ENCODE measurements at places on chromosomes 5 and 9.

- peak; percentile 1 for DNase-seq
Observed at GRCh38 chr9:82466616-82467260, 478.2 kb downstream of the SPATA31D1 start.

DNA sequence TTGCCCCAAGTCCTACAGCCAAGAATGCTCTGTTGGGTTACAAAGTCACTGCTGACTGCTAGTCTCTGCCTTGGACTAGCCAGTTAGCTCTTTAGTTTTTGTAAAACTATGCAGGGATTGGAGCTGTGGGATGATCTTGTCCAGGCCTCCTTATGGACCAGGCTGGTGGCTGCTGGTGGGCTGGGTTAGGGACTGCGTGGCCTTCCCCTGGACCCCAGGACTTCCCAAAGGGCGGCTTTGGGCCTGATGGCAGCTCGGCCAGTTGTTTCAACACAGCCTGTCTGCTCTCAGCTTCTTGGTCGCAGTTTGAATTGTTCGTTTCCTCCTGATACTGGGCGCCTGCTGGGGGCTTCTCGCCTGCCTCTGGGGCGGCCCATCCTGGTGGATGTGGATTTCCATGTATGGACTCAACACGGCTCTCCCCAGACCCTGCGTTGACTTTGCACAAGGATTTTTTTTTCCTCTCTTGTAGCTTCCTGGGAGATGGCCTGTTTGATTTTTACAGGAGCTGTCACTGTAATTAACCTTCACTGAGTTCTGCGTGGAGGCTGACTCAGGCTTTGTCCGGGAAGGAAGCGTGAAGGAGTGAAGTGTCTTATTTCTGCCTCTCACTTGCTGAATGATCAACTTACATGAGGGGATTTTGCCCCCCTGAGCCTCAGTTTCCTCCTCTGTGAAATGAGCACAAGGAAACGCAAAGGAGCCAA, 91.9 kb upstream of the NEURL1B start:
- DNase-seq = no peak

GRCh38 chr5:41721516-41721915, 148.7 kb downstream of the OXCT1 start:
- no peak for DNase-seq

- DNase-seq = no peak
Observed at GRCh38 chr9:137172901-137173795, 1.3 kb upstream of the TMEM210 start.

DNA sequence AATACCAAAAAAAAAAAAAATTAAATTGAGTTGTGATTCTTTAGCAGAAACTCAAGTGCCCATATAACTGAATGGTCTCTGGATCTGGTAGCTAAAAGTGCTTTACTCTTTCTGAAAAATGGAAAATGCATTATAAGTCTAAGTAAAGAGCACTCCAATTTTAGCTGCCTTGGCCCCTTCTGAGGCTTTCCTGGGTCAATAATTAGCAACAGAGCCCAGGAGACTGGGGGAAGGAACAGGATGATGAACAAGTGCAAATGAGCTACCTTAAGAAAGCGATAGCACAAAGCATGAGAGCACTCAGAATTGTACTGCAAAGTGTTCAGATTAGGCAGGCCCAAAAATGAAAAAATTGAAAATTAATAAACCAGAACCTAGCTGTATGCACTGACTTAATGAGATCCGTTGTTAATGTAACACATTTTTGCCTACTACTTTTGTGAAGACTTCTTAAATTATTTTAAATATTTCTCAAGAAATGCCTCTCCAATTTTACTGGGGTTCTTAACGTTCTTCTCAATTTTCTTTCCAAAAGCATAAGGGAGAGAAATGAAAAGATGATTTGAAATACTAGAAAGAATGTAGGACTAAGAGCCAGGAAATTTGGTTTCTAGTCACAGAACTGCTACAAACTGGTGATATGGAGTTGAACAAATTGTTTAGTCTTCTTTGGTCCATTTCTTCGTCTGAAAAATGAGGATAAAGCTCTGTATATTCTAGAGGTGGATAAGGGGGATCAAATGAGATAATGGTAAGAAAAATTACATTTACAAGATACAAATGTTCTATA, 566.1 kb downstream of the PDE4D start:
- DNase-seq = no peak

DNA sequence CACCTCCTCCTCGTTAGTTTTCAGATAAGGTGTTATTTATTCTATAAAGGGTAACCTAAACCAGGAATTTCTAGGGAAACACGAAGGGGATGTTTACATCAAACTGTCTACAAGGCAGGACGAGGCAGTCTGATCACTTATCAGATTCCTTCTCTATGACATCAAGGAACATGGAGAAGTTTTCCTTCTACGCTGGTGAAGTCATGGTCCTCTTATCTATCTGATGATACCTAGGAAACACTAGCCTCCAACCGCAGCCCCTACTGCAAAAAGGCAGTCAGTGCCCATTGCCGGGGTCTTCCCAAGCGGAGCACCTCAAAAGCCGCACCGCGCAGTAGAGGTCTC, 1.5 kb downstream of the MPDZ start:
- no peak for DNase-seq

- DNase-seq = peak; percentile 47
Observed at GRCh38 chr5:32223972-32224609, 50.0 kb upstream of the GOLPH3 start.
